ENCODE measurements at places on chromosomes 7 and 10.

GRCh38 chr10:25815236-25815635 is 118.8 kb upstream of the MYO3A start:
- DNase-seq, result no peak

GRCh38 chr10:121326905-121327304 is 271.3 kb downstream of the FGFR2 start:
- no peak for DNase-seq

- no peak for DNase-seq
These were observed 120.0 kb upstream of the SAMD8 start for GRCh38 chr10:74991435-74991834.

- no peak for DNase-seq
These were observed 309.7 kb downstream of the EXOC4 start for GRCh38 chr7:133562621-133563020.

GRCh38 chr10:125169279-125169678 is 8.9 kb upstream of the CTBP2 start:
- DNase-seq, result no peak

DNA sequence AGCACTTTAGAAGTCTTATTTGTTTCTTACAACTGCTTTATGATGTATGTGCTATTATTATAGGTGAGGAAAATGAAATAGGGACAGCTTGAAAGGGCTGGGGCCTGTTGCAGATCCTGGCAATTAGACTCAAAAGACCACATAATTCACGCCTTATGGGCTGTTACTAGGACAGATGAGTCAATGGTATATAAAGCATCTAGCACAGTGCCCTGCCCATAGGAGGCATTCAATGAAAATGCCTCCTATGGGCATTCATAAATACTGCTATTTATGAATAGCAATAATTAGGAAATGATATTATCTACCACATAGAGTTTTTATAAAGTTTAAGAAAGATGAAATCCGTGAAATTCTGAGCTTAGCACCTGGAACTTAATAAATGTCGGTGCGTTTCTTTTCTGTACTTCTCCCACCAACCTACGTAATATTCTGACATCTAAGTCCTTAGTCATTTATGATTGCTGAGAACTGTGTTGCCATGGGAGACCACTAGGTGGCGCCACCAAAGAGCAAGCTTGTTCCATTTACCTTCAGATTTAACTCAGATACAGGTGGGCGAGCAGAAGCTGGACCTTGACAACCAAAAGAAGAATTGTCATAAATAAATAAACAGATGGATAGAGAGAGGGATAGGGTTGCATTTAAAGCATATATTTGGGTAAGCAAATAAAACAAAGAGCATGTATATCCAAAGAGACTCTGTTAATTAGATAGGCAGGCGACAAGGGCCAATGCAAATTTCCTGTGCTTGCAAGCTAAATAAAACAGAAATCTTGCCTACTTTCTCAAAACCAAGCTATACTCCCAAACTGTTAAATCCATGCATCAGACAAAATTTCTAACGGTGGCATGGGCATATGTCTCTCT is 699.9 kb downstream of the INHBA start:
- DNase-seq, result no peak

DNA sequence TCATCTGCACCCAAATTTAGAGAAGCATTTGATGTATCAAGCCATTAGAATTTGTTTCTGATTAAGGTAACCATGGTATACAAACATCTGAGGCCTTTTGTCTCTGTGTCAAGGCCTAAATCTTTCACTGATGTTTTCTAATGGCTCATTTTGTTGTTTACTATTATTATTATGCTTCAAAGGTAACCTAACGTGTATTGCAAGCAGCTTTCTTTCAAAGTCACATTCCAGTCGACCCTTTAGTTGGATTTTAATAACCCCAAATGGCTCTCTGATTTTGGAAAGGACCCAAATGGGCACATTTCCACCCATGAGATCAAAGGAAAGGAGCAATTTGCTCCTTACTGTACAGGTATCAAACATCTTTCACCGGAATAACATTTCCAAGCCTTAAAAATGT is 46.7 kb upstream of the WNT16 start:
- DNase-seq, result no peak
